ENCODE measurements at places on chromosomes 7 and 10. TPM values are rescaled to one million over a fixed set of nuclear protein-coding genes. Genes with fewer than 3 reads are reported as not detected.

Gene INA
- 0.07 TPM for total RNA-seq

Gene ZNF727
- 0.64 TPM for total RNA-seq

Gene MYO3A
- total RNA-seq: not detected

Gene TBC1D12
- total RNA-seq: 11.2 TPM

Gene SPDYE2B
- total RNA-seq: not detected

Gene FGL2
- total RNA-seq: 0.34 TPM

Gene FAM24B
- 4.1 TPM for total RNA-seq

Gene HMX3
- total RNA-seq: 0.07 TPM

Gene LRRC4
- total RNA-seq: 1.4 TPM

Gene CYP2C19
- 0.50 TPM for total RNA-seq

Gene LEP
- 0.28 TPM for total RNA-seq

Gene C7orf33
- total RNA-seq: not detected

Gene CISD1
- 25.1 TPM for total RNA-seq

Gene TMEM176B
- total RNA-seq: not detected

Gene MALSU1
- total RNA-seq: 70.1 TPM

Gene MUC3A
- total RNA-seq: not detected

Gene GET4
- total RNA-seq: 44.1 TPM

Gene VWDE
- 3.1 TPM for total RNA-seq

Gene WNT2
- not detected for total RNA-seq

Gene FOXI2
- total RNA-seq: not detected

Gene PALD1
- 0.28 TPM for total RNA-seq

Gene NKX2-3
- not detected for total RNA-seq

Gene HOXA2
- total RNA-seq: not detected

Gene KCND2
- not detected for total RNA-seq

Gene ARHGEF5
- total RNA-seq: 24.9 TPM

Gene HDAC9
- total RNA-seq: 29.7 TPM

Gene PWWP2B
- total RNA-seq: 42.7 TPM

Gene TBX20
- under 0.01 TPM for total RNA-seq

Gene GNGT1
- not detected for total RNA-seq

Gene PURB
- total RNA-seq: 26.7 TPM

Gene KCNMA1
- total RNA-seq: 6.5 TPM

Gene NKX1-2
- total RNA-seq: 1.4 TPM

Gene AKR1B1
- 46.8 TPM for total RNA-seq

Gene UBE2H
- 149 TPM for total RNA-seq

Gene PKD2L1
- total RNA-seq: not detected

Gene MYH16
- 0.36 TPM for total RNA-seq

Gene FAM107B
- total RNA-seq: 18.5 TPM

Gene AKR1C4
- not detected for total RNA-seq

Gene WDFY4
- total RNA-seq: under 0.01 TPM

Gene SPDYE16
- total RNA-seq: not detected

Gene AFAP1L2
- total RNA-seq: 18.8 TPM

Gene CPN1
- not detected for total RNA-seq

Gene SCART1
- 0.64 TPM for total RNA-seq

Gene OPALIN
- not detected for total RNA-seq

Gene GBX1
- total RNA-seq: not detected

Gene UPK3B
- 1.4 TPM for total RNA-seq

Gene TMEM184A
- 8.5 TPM for total RNA-seq

Gene CFAP69
- 2.1 TPM for total RNA-seq

Gene TAS2R41
- not detected for total RNA-seq

Gene GPR37
- total RNA-seq: 2.9 TPM

Gene LFNG
- total RNA-seq: 6.2 TPM

Gene PARD3
- 88.2 TPM for total RNA-seq

Gene GNAT3
- total RNA-seq: not detected

Gene NSUN6
- 19.8 TPM for total RNA-seq

Gene TFPI2
- total RNA-seq: 1.7 TPM

Gene CYP26A1
- total RNA-seq: not detected

Gene SYNPO2L
- total RNA-seq: not detected
